ENCODE measurements at places on chromosomes 2 and 18.

DNA sequence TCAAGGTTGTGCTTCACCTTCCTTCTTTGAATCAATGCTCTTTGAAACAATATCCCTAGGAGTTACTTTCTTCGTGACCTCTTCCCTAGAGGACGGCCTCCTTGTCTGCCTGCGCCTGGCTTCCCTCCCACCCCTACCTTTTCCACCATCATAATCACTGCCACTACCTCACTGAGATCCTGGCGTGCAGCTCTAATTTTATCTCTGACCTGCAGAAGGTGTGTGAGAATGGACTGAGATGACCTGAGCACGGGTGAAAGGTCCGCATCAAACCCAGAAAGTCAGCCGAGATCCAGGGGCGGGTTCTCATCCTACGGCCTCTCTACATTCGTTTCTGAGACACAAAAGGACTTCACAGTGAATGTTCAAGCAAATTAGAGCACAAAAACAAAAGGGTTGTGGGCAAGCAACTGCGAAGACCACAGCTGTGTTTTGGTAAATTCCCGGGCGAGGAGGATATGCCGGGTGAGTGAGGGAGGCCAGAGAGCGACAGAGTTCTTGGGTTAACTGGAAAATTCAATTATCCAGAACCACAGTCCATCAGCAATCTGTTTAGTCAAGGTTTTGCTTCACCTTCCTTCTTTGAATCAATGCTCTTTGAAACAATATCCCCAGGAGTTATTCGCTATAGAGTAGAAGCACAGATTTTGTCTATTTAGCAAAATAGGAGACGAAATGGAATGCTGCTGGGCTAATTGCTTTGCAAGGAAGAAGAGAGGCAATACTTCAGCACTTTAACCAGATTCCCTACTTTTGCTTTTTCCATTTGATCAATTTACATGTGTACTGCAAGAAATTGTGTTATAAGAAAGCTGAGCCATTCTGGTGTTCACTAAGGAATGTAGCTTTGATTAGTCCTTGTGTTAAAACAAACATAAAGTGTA lies 212.6 kb downstream of the ACKR3 start:
- no peak overlapping the region for H3K27ac ChIP-seq
- no peak for DNase-seq
- no peaks in the 10 kb centered on the region for H3K27me3 ChIP-seq
- peaks cover 6% of the 10 kb centered on the region for H3K4me1 ChIP-seq
- H3K36me3 ChIP-seq, result no peaks in the 10 kb centered on the region

GRCh38 chr2:46339676-46340459 lies 42.7 kb downstream of the EPAS1 start:
- no peak for DNase-seq
- H3K27ac ChIP-seq, result no peak overlapping the region
- H3K36me3 ChIP-seq, result no peaks in the 10 kb centered on the region

GRCh38 chr18:63284827-63285733 lies 34.5 kb downstream of the BCL2 start:
- H3K27ac ChIP-seq, result peak overlapping the region; percentile 74
- peaks cover 32% of the 10 kb centered on the region for H3K4me1 ChIP-seq
- H3K27me3 ChIP-seq, result no peaks in the 10 kb centered on the region
- no peak for DNase-seq
- no peaks in the 10 kb centered on the region for H3K36me3 ChIP-seq

DNA sequence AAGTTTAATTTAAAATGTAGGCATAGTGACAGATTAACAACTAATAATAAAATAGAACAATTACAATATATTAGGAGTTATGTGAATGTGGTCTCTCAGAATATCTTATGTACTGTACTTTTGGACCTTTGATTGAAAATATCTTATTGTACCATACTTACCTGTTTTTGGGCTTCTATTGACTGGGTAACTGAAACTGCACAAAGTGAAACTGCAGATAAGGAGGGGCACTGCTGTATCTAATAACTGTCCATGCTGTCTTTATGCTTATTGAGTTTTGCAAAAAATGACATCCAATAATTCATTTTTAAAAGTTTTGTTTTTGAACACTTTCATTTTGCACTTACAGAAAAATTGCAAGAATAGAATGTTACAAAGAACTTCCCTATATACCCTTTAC lies 19.9 kb downstream of the BIRC6 start:
- peaks cover 5% of the 10 kb centered on the region for H3K36me3 ChIP-seq
- H3K4me1 ChIP-seq, result peaks cover 3% of the 10 kb centered on the region
- no peak overlapping the region for H3K4me3 ChIP-seq
- DNase-seq, result no peak
- H3K27me3 ChIP-seq, result no peaks in the 10 kb centered on the region
- H3K27ac ChIP-seq, result no peak overlapping the region

DNA sequence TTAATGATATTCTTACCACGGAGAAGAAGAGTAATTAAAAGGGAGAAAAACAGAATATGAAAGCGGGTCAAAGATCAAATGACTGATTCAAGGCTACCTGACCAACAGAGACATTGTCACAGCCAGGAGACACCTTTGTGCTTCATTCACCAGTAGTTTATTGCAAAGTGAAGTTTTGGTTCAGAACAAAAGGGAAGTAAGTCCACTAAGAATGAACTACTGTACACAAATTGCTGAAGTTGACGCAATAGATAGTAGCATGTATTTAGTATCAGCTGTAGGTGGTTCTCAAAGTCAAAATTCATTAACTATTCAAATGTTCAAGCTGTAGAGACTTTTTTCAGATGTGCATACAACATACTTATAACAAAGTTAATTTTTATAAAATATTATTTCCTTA lies 64.7 kb upstream of the COX7A2L start:
- no peaks in the 10 kb centered on the region for H3K27me3 ChIP-seq
- H3K36me3 ChIP-seq, result no peaks in the 10 kb centered on the region
- no peaks in the 10 kb centered on the region for H3K4me1 ChIP-seq
- no peak overlapping the region for H3K27ac ChIP-seq
- no peak for DNase-seq

DNA sequence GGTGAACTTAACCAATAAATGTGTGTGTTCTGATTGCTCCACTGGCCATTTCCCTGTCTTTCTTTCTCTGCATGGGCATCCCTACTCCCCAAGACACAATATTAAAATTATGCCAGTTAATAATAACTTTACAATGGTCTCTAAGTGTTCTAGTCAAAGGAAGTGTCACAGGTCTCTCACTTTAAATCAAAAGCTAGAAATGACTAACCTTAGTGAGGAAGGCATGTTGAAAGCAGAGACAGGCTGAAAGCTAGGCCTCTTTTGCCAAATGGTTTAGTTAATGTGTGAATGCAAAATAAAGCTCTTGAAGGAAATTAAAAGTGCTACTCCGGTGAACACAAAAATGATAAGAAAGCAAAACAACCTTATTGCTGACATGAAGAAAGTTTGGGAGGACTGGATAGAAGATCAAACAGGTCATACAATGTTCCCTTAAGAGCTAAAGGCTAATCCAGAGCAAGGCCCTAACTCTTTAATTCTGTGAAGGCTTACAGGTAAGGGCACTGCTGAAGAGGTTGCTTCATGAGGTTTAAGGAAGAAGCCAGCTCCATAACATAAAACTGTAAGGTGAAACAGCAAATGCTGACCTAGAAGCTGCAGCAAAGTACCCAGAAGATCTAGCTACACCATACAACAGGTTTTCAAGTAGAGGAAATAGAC lies 44.0 kb upstream of the ARHGAP15 start:
- DNase-seq, result no peak
- H3K27me3 ChIP-seq, result no peaks in the 10 kb centered on the region
- H3K4me1 ChIP-seq, result no peaks in the 10 kb centered on the region
- H3K36me3 ChIP-seq, result no peaks in the 10 kb centered on the region
